Hematopoietic multipotent progenitor cell treated with erythropoietin and hydrocortisone succinate and interleukin-3 and kit ligand, for 15 days (in vitro differentiated cells): ENCODE measurements at places on chromosomes 7 and 10.

DNA sequence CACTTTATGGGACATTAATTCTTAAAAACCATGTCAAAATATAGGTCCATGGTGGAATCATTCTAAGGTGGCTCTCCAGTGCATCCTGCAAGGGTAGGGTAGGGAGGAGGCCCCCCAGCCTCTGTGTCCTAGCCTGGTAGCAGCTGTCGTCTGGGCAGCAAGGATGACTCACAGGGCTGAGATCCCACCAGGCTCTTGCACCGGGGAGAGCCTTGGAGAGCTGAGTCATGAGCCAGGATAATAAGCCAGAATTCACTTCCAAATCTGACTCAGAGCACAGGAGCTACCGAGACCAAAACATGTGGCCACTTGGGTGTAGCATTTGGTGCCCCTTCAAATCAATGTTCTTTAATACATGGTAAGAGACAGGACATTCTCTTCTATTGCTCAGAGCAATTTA, 298.5 kb downstream of the NEBL start:
- no peak for DNase-seq

GRCh38 chr7:2193575-2194305, 39.0 kb downstream of the MAD1L1 start:
- DNase-seq: no peak

GRCh38 chr10:6136215-6137201, 47.7 kb downstream of the RBM17 start:
- DNase-seq: no peak

DNA sequence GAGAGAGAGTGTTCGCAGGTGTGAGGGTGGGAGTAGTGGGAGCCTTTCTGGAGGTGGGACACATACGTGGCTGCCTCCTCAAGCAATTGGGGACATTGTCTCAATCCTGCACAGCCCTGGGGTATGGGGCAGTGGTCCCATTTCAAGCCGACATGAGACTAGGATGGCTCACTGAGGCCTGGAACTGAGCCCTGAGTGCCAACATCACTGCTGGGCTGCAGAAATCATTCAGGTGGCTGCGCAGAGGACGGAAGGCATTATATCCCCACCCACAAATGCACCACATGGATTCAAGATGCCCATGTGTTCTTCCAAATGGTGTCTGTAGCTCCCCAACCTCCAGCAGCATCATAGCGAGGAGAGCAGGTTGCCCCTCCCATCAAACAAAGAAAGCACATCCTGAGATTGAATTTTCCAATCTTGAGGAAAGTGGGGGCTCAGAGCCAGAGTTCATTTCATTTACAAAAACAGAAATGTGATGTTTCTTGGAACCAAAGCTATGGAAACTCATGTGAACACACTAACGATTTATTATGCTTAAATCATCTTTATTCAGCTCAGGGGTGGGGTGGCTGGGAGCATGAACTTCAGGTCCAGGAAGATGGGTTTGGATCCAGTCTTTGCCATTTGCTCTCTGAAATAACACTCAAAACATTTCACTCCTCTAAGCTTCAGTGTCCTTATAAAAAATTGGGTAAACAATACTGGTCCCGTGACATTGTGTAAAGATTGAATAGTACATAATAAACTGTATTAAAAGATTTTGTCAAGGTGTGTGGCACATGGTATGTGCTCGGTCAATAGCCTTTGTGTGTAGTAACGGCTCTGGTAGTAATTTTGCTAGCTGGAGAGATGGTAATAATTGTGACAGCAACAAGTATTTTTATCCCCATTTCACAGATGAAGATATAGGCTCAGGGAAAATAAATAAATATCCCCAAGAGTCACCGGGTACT, 4.6 kb downstream of the SFTPA2 start:
- no peak for DNase-seq

DNA sequence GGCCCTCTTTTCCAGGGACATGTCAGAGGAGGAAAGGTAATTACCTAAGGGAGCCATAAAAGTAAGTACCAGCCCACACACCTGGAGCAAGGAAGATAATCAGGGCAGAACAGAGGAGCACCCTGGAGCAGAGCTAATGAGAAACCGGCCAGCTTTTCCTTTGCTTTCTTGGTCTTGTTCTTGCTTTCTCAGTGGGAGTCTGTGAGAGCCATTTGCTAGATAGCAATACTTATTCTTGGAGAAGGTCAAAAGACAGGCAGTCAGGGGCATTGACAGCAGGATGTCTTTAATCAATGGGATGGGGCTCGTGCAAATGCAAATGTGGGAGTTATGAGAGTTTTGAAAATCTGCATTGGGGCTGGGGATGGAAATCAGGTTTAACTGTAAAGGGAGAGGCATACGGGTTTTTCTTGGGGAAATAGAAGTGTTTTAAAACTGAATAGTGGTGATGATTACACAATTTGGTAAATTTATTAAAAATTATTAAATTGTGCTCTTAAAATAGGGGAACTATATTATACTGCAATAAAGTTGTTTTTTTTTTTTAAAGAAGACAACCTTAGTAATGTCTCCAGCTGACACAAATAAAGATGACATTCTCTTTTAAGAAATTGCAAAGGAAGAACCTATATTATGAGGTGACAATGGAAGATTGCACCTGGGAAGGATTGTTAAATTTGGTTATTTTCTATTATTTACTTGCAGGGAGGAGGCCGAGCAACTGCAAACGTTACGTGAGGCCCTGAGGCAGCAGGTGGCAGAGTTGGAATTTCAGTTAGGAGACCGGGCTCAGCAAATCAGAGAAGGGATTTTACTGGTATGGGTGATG, 35.6 kb upstream of the PPP1R17 start:
- no peak for DNase-seq

GRCh38 chr10:10141782-10142382, 875.8 kb upstream of the CELF2 start:
- DNase-seq: no peak
